ENCODE measurements at places on chromosomes 1 and 21.

DNA sequence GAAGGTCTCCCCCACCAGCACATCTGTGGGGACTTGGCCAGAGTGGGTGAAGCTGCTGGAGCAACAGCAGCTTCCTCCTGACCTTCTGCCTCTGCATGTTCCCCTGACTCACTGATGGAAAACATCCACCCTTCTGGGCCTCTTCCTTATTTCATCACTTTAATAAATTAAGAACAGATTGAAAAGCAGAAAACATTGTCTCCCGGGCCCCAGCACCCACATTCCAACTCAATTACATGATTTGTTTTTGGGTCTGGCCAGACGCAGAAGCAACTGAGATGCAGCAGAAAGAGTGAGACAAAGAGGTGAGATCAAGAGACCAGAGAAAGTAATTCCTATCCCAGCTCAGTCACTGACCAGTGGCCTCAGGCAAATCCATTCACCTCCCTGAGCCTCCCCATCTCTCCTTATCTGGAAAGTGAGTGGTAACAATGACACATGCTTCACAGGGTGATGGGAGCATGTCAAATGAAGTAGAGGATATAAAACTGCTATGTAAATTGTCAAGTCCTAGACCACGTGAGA, 157.1 kb downstream of the ELAVL4 start:
- no peak for DNase-seq

DNA sequence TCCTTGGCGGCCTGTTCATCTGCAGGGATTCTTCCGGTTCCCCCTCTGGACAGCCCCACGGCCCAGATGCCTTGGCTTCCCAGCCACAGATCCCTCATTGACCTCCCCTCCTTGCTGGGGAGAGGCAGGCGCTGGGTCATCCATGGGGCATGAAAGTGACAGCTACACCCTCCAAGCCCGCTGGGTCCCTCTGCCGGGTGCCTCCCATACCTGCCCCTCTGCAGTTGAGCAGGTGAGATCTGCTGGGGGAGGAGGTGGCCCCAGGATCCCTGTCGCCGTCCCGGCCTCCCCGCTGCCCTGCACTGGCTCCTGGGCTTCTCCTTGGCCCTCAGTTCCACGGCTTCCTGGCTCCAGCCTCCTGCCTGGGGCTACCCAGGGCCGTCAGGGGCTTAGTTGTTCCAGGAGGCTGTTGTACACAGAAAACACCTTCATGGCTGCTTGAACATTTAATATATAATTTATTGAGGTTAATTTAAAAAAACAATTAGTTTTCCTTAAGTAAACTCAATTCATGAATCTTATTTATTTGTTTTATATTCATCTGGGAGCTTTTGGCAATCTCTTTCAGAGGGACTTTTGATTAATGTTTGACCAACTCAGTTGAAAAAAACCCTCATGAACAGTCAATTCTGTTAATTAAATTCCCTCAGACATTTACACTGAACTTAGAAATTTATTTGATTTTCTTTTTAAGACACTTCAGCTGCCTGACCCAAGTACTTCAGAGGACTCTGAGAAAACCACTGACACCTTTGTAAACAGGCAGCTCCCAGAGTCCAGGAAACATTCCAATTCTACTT, 67.6 kb upstream of the ABCG1 start:
- no peak for DNase-seq

DNA sequence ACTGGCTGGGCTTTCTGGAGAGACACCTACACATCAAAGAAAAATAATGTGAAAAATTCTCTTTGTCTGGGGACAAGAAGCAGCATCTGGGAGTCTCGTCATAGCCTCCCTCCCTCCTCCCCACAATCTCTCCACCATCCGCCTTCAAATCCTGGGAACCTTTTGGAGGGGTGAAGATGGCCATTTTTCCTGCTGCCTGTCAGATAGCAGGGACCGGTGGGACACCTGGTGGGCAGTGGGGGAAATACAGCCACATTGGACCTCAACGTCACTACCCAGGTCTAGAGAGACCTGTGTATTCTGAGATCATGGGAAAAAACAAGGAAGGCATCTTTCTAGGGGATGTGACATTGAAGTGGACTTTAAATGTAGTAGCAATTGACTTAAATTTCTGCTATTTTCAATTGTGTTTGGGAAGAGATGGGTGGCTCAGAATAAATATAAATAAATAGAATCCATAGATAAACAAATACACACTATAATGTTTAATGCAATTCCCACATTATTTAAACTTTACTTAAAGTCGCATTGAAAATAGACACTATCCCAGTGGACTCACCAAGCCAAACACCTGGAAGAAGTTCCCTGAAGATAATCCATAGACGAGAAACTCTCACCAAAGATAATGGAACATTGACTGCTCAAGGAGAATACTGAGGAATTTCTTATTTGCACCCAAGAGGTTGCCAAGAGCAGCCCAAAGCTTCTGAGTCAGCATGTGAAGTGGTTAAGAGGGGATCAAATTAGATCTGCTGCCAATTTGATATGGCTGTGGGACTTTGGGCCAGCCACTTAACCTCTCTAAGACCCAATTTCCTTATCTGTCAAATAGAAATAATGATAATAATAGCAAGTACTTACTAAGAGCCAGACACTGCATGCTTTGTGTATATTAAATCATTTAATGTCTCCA, 147.6 kb upstream of the CAMK1G start:
- DNase-seq, result peak; percentile 83

DNA sequence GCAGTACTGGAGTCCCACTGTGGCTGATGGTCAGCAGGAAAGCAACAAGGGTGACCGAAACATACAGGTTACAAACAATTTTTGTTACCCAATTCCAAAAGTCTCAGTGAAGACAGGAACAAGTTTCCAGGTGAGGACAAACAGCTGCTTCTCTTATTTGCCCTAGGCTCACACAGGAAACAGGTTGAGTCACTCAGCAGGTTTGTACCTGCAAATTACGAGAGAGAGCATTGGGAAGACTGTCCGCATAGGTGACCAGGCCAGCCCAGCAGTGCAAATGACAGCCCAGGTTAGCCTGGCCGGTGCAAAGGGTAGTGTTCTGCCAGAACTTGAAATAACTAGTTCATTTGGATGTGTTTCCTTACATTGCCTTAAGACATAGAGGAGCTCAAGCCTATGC, 40.0 kb upstream of the DSCAM start:
- no peak for DNase-seq
